ENCODE measurements at places on chromosomes 5 and 9.

GRCh38 chr5:97874491-97874890 lies 691.4 kb upstream of the RIOK2 start:
- DNase-seq, result no peak

GRCh38 chr5:143554187-143554717 lies 150.8 kb upstream of the NR3C1 start:
- DNase-seq, result no peak

GRCh38 chr9:33289496-33289895 lies 820 bp upstream of the NFX1 start:
- DNase-seq, result no peak

DNA sequence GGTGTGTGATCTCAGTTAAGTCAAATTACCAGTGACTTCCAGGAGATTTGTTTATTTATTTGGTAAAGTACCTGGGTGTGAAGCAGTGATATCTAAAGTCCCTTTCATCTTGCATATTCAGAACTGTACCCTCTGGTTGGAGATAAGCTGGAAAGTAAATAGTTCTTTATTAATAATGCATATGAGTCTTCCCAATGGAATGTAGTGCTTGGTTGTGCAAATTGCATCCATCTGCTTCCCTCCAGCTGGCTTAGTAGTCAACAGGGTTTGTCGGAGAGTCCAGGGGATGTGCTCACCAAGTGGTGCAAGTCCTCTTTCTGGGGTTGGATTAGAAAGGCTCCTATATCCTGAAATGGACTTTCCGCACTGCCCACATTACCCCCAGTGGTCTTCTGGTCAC lies 42.0 kb downstream of the TRPM3 start:
- DNase-seq, result no peak

GRCh38 chr9:124781967-124782660 lies 5.2 kb downstream of the OLFML2A start:
- no peak for DNase-seq

DNA sequence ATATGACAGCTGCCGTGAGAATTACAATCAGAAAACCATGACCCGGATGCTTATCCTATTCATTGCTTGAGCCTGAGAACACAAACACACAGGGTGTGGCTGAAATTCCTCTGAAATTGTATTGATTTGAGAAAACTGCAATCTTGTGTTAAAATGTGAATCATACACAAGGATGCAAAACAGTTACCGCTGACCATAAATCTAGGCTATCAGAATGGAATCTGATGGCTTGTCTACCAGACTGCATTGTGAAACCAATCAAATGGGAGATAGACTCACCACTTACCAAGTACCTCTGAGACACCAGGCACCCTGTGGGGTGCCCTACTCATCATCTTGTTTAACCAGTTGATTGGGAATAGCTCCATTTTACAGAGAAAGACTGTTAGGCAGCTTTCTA lies 188.7 kb upstream of the MSX2 start:
- DNase-seq, result no peak

- no peak for DNase-seq
Measured at GRCh38 chr5:81125959-81126358, 107.2 kb upstream of the CKMT2 start.

GRCh38 chr5:135593886-135594285 lies 15.1 kb upstream of the CXCL14 start:
- no peak for DNase-seq

- no peak for DNase-seq
Measured at GRCh38 chr5:102711525-102712385, 43.4 kb upstream of the PAM start.

GRCh38 chr5:178423901-178424809 lies 166.0 kb downstream of the COL23A1 start:
- DNase-seq, result no peak

DNA sequence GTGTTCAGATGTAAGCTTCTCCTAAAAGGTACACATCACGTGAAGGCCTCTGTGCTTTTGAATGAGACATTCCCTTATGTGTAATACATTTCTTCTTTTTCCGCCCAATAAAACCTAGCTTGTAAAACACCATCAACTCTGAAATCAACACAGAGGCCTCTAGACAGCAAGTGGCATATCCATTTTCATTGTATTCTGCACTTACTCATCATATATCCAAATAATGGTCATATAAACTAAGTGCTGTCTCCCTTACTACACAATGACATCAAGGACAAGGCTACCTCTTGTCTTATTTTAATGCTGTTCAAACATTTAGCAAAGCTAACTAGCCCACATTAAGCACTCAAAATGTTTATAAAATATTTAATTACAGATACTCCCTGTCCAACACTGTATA lies 108.5 kb downstream of the ELAVL2 start:
- DNase-seq, result no peak

- no peak for DNase-seq
Measured at GRCh38 chr5:107496466-107496865, 174.3 kb downstream of the EFNA5 start.

- no peak for DNase-seq
Measured at GRCh38 chr5:73363911-73364730, 84.5 kb downstream of the FOXD1 start.

DNA sequence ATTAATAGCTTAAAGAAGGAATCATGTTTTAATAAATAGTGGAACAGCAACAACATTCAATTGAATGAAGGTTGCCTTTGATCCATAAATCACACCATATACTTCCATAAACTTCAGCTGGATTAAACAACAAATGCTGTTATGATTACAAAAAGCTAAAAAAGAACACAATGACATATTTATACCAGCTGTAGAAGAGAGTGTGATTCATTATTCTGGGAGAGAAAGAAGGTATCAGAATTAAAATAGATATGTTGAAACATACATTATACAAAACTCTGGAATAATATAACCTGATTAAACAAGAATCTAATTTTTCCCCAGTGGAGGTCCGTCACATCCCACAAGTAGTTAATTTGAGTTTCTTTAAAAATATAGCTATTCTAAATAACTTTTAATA lies 7.5 kb upstream of the RECK start:
- no peak for DNase-seq

DNA sequence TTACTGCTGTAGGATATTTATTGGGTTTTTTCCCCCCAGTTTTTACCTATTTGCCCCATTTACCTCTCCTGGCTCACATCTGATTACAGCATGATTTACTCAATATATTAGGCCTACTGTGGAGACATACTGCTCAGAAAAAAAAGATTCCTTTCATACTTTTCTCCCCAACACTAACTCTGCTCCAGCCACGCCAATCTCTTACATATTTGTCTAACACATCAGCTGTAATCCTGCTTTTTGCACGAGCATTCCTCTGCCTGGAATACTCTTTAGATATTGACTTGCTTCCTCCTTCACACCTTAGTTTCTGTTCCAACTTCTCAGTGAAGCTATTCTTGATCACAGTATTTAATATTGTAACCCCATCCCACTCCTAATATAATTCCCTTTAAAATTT lies 158.1 kb upstream of the VCAN start:
- no peak for DNase-seq

DNA sequence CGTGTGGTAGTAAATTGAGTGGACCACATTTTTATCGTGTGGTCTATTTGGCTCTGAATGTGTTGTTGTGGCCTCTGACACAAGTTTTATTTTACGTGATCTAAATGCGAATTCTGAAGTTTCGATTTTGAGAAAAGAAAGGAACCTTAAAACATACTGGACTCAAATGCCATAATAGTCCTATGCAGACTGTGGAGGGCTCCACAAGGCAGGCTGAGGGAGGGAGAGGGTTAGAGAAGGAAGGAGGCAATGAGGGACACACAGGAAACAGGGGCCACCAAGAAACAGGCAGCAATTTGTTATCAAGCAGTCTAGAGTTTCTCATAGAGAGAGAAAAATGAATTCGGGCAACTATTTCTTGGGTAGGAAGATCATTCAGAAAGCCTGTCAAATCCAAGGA lies 110.4 kb upstream of the SEMA6A start:
- DNase-seq, result no peak

DNA sequence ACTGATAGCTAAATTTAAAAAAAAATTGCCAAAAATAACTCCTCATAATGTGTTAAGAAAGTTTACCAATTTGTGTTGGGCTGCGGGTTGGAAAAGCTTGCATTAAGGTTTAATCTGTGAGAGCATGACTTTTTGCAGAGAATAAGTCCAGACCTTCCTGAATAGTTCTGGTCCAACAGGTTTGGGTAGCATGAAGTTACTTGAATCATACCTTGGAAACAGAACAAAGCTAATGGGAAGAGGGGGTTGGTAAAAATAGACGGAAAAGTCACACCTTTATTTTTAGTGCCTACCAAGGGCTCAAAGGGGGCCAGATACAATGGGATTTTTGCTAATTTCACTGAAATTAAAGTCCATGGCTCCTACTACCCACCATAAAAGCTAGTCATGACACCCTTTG lies 17.1 kb upstream of the MATR3 start:
- no peak for DNase-seq

DNA sequence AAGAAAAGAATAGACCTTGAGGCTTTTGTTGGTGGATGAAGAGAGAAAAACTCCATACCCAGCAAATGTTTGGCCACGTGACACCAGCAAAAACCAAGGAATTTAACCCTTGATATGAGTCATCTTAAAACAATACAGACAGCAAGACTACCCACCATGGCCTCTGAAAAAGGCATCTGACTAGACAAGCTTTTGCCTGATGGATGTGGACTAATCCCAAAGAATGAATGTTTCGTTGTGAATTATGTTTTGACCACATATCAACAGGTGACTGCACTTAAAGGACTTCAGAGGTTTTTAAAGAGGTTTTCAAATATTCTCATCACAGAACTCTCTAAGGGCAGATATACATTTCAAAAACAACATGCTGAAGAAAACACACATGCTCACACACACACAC lies 33.0 kb upstream of the SLC1A3 start:
- no peak for DNase-seq

DNA sequence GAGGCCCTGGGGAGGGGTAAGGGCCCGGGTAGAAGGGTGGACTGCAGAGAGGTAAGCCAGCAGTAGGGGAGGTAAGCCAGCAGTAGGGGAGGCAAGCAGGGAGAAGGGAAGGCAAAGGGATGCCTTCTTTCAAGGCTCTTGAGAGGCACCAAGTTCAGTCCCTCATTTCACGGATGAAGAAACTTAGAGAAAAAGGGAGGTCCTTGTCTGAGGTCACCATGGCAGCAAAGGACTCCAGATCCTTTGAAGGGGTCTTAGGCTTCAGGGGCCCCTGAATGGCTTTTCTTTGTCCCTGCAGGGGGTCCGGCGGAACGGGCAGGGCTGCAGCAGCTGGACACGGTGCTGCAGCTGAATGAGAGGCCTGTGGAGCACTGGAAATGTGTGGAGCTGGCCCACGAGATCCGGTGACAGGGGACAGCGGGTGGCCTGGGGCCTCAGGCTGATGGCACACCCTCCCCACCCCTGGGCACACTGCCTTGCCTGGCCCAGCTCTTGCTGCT lies 42.6 kb downstream of the RGS3 start:
- DNase-seq, result no peak

- no peak for DNase-seq
Measured at GRCh38 chr5:119292701-119293515, 62.9 kb upstream of the TNFAIP8 start.

- DNase-seq, result no peak
Measured at GRCh38 chr9:76827296-76828080, 63.2 kb downstream of the PCA3 start.

- DNase-seq, result peak; percentile 64
Measured at GRCh38 chr5:176365351-176366231, at the start of gene ARL10. Gene ARL10, plus strand, starts transcription at chr5:176365487. Its CDS starts 77 bp downstream, at chr5:176365564.

- no peak for DNase-seq
Measured at GRCh38 chr5:87151547-87151946, 116.1 kb upstream of the RASA1 start.

- peak; percentile 34 for DNase-seq
Measured at GRCh38 chr9:129584136-129584535, 36.8 kb downstream of the C9orf50 start.

- no peak for DNase-seq
Measured at GRCh38 chr5:54251981-54252380, 58.4 kb downstream of the ARL15 start.

DNA sequence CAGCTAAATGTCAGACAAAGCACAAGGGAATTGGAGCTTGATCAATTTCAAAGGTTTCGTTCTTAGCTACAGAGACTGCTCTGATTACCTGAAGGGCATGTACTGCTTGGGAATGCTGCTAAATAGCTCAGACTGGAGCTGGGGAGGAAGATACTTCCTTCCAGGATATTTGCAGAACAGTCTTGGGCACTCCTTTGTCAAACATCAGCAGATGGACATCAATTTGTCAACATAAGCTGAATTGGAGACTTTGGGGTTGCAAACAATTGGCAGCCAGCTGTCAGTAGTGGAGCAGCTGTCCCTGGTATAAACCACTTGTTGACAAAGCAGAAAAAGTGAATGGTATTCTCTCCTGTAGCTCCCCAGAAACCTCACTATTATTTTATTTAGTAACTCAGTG lies 182.0 kb downstream of the CCDC192 start:
- no peak for DNase-seq

GRCh38 chr9:94933511-94933828 lies 207.0 kb downstream of the AOPEP start:
- DNase-seq, result no peak

DNA sequence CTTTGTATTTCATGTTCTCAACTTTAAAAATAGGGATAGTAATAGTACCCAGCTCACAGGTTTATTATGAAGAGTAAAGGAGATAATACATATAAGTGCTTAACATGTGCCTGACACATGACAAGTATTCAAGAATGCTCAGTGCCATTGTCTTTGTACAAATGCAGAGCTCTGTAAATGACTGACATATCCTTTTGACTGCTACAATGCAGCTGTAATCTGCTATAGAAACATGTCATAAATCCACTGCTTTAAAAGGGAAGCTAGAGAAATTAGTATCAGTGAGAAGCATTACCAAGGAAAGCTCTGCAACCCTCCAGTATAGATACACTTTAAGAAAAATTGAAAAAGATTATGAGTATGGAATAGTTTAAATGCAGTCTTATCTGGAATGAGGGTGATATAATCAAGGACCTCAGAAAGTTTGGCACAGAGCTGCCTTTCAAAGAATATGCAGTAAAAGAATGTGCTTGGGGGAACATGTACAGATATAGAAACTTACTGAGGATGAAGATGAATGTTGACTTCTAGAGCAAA lies 17.9 kb downstream of the ERAP1 start:
- DNase-seq, result no peak

GRCh38 chr5:43543434-43543833 lies 13.4 kb downstream of the PAIP1 start:
- no peak for DNase-seq
